ENCODE measurements at places on chromosomes 7 and 10. TPM values are rescaled to one million over a fixed set of nuclear protein-coding genes. Genes with fewer than 3 reads are reported as not detected.

CCDC172 gene
- total RNA-seq = not detected

CYP3A4 gene
- total RNA-seq = not detected

AQP1 gene
- total RNA-seq = 0.36 TPM

VSTM4 gene
- total RNA-seq = 0.24 TPM

TFR2 gene
- 9.9 TPM for total RNA-seq

VPS37D gene
- total RNA-seq = 0.22 TPM

IQUB gene
- total RNA-seq = 0.10 TPM

FZD8 gene
- total RNA-seq = 0.45 TPM

CASP7 gene
- 12.2 TPM for total RNA-seq

OIT3 gene
- total RNA-seq = not detected

PIK3CG gene
- total RNA-seq = 11.3 TPM

DNA sequence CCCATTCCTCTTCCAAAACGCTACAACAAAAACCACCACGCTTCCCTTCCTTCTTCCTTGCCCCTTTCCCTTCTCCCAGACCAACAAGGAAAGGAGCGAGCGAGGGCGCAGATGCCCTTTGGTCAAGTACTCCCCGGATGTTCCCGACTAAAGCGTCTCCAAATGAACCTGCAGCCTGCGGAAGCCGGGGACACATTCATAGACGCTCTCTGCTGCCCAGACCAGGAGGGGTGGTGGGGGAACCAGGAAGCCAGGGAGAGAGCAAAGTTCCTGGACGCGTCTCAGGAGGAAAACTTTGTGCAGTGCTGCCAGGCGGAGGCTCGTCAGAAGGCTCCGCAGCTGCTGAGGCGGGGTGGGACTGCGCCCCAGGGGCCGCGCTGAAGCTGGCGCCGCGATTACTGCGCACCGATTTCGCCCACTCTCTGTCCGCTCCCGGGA is 754 bp downstream of the SEMA3D start:
- no peak for DNase-seq

DNA sequence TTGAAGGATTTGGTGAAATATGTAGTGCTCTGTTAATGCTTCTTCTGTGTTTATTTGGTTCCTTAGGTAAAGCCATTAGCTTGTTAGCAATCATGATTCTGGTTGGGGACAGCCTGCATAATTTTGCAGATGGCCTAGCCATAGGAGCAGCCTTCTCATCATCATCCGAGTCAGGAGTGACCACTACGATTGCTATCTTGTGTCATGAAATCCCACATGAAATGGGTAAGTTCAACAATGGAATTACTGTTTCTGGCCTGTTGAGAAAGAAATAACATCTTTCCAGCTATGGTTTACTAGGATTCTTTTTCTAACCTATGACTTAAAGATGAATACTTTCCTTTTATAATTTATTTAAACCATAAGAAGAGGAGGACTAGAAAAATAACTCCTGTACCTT is 48.9 kb downstream of the SLC39A12 start:
- DNase-seq = no peak

- no peak for DNase-seq
Observed at GRCh38 chr7:16599860-16600259, 45.7 kb downstream of the ANKMY2 start.

DNA sequence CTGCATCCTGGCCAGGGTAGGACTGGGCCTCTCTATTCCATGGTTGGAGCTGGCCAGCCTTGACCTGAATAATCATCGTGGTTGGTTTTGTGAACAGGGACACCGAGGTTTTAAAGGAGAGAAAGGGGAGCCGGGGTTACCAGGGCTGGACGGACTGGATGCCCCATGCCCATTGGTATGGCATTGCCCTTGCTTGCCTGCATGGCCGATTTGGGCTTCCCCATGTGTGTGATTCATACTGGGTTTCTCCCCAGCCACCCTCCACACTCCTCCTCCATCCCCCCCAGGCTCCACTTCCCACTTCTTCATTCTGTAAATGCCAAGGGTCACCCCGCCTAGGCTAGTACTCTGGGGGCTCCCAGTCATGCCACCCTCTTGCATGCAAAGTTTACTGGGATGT is 98.8 kb upstream of the MACROH2A2 start:
- DNase-seq = no peak

DNA sequence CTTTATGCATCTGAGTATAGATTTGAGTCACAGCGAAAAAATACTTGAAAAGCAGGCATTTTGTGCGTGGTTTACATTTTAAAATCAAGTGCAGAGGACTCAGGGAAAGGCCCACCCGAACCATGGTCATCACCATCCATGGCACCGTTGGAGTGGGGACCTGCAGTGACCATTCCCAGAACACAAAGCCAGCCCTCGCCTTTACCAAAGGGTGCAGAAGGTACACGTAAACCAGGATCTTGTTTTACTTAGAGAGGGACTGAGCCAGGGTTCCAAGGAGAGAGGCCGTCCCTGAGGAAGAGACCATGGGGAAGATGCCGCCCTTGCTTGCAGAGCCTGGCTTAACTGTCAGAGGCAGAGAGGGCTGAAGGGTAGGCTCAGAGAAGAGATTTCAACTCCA is 12.0 kb upstream of the CNPY1 start:
- no peak for DNase-seq

GRCh38 chr7:91780521-91780920 is 100.0 kb downstream of the MTERF1 start:
- no peak for DNase-seq

DNA sequence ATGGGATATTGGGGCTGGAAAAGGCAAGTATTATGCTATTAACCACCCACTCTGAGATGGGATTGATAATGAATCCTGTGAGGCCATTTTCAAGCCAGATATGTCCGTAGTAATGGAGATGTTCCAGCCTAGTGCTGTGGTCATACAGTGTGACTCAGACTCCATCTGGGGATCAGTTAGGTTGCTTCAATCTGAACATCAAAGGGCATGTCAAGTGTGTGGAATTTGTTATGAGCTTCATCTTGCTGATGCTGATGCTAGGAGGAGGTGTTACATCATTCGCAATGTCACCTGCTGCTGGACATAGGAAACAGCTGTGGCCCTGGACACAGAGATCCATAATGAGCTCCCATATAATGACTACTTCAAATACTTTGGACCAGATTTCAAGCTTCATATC is 144.7 kb downstream of the PLCE1 start:
- no peak for DNase-seq

GRCh38 chr7:90825779-90826178 is 229.7 kb downstream of the CDK14 start:
- DNase-seq = no peak

DNA sequence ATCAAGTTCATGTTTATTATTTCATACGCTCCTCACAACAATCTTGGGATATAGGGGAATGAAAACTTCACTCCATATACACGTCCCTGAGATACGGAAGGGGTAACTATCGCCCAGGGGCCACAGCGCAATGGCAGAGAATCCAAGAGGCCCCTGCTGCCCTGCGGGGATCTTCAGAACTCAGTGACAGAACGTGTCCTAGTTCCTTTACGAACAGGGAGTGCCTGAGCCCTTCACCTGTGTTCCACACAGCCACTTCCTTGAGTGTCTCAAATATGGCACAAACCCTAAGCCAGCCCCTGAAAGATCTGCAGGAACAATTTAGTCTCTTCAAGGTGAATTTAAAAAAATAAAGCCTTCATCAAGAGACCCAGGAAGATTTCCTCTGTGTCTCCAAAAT is 25.9 kb downstream of the LYZL1 start:
- DNase-seq = no peak

GRCh38 chr10:77220150-77220549 is 417.5 kb downstream of the KCNMA1 start:
- no peak for DNase-seq

GRCh38 chr7:118080947-118081346 is 103.0 kb upstream of the LSM8 start:
- DNase-seq = peak; percentile 64

GRCh38 chr7:2723138-2723850 is 35.3 kb downstream of the AMZ1 start:
- no peak for DNase-seq

GRCh38 chr10:132249824-132250375 is 57.9 kb downstream of the STK32C start:
- no peak for DNase-seq

DNA sequence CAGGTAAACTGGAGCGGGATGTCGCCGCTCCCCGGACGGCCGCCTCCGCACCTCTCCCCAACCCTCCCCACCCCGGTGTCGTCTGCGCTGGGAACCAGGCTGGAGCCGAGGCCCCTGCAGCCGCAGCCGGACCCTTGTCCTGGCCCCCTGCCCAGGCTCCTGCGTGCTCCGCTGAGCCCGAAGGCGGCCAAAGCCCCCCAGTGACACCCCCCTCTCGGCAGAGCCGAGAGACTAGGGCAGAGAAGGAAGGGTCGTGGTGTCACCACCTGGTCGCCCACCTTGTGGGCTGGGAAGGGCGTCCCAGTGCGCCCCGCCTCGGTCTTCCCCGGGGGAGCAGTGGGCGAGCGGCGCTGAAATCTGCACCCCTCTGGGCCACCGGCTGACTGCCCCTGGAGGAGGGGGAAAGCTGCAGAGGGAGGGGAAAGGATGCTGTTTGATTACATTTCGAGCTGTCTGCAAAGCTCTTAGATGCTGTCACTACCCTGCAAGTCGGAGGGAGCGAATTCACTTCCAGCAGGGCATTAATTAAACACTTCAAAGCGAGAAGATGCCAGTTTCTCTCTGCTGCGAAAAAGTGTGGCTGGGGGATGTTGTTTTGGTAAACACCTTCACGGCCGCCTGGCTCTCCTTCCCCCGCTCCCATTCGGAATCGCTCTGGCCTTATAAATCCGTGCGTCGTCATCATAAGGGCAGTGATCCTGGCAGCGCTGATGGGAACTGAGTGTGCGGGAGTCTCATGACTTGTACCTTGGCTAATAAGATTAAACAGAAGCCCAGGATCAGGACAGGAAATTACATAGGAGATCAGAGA is 622 bp downstream of the DYNC1I1 start:
- no peak for DNase-seq

- no peak for DNase-seq
Observed at GRCh38 chr7:30674876-30675275, 7.4 kb downstream of the CRHR2 start.

DNA sequence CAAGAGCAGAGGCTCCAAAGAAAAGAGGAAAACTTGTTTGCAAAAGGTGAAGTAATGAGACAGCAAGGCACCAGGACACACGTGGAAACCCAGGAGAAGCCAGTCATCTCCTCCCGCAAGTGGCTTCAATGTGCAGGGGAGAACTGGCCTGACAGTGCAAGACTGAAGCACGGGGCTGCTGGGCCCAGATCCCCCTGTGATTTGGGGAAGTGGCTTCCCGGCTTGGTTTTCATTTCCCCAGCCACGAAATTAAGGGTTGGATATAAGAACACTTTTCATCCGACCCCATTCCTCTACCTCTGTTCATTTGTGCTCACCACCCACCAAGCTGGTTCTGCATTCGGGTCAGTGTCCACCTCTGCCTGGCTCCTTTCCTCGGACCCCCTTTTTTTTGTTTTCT is 306.4 kb downstream of the FGFR2 start:
- DNase-seq = no peak

All from activated CD4-positive, alpha-beta memory T cell treated with anti-CD3 and anti-CD28 coated beads for 36 hours (primary cell).